GM18507 (cell line): ENCODE measurements at places on chromosomes 3 and 15.
A peak's percentile ranks its signal among the peaks of the same experiment; 100 is the strongest.

- DNase-seq: no peak
Measured at GRCh38 chr3:153688301-153689120, 432.7 kb upstream of the ARHGEF26 start.

- no peak for DNase-seq
Measured at GRCh38 chr3:183430325-183430957, 2.0 kb upstream of the MCF2L2 start.

- DNase-seq: no peak
Measured at GRCh38 chr3:119530456-119530855, 29.0 kb downstream of the CD80 start.

DNA sequence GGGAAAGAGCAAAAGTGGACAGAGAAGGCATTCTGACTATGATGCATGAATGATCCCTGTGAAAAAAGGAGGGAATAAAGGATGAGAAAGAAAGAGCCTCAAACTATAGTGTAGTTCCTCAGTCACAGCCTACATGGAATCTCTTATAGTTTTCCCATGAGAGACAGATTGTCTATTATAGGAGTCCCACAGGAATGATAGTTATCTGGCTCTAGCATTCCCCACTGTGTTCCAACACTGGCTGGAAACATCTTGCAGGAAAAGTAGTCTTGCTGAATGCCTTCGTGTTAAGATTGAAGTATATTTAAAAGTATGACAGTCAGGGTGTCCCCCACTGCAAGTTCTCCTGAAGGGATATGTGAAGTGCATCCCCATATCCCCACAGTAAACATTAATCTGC lies 641.5 kb upstream of the NECTIN3 start:
- no peak for DNase-seq

- DNase-seq: no peak
Measured at GRCh38 chr15:93837450-93837849, 393.9 kb upstream of the MCTP2 start.

DNA sequence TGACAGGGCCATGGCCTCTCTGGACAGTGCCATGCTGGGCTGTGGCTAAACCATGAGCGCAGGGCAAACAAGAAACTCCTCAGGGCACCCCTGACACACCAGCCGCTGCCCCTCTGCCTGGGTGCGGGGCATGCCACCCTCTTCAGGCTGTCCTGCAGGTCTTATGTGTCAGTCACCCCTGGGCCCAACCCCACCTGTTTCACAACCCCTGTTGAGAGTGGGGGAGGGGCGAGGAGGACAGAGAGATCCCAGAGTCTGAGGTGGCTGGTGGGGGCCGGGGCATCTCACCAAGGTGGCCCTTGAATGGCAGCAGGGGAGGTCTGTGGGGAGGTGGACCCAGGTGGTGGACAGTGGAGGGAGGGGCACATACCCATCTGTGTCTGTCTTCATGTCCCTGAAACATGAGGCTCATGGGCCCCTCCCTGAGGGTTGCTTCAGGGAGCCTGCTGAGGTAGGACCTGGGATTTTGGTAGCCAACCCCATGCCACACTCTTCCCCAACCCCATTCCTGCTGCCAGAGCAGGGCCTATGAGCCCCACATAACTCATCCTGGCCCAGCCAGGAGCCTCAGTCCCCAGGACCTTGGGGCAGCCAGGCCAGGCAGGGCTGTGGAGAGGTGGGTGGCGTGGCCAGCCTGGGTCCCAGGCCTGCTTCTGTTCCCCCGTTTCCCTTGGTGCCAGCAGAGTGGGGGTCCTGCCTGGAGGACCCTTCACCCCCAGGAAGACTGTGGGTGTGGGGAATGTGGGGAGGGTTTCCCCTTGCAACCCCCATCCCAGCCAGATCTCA lies 1.7 kb upstream of the STAB1 start:
- DNase-seq: no peak

DNA sequence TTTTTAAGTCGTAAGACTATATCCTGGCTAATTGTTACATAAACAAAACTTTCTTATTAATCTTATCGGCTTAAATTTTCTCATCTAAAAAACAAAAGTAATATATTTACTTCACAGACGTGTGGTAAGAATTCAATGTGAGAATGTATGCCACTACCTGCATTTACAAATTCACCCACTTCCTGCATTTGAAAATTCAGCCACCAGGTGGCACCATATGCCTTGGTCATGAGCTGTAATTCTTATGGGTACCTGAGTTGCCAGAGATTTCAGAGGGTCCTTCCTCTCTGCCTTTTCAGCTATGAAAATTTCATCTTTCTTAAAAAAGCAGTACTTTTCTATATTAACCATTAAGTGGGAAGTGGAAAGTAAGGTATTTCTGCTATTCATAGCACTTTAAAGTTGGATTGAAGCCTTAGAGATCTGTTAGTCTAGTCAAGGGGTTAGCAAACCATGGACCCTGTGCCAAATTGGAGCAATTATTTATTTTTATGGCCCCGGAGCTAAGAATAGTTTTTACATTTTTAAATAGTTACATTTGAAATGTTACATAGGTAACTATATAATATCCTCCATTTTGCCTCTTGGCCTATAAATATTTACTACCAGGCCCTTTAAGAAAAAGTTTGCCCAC lies 127.8 kb downstream of the HCN4 start:
- DNase-seq: peak; percentile 25

GRCh38 chr15:64950888-64951287 lies 38.8 kb downstream of the SPG21 start:
- DNase-seq: no peak

DNA sequence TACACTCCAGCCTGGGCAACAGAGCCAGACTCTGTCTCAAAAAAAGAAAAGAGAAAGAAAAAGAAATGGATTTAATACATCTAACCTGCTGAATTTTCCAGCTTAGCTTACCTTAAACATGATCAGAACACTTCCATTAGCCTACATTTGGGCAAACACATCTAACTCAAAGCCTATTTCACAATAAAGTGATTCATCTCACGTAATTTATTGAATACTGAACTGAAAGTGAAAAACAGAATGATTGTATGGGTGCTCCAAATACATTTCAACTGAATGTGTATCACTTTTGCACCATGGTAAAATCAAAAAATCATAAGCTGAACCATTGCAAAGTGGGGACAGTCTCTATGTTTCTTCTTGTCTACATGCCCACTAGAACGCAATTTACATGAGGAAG lies 9.0 kb downstream of the PIK3R4 start:
- DNase-seq: no peak

GRCh38 chr3:7700539-7700938 lies 801.1 kb upstream of the LMCD1 start:
- no peak for DNase-seq

DNA sequence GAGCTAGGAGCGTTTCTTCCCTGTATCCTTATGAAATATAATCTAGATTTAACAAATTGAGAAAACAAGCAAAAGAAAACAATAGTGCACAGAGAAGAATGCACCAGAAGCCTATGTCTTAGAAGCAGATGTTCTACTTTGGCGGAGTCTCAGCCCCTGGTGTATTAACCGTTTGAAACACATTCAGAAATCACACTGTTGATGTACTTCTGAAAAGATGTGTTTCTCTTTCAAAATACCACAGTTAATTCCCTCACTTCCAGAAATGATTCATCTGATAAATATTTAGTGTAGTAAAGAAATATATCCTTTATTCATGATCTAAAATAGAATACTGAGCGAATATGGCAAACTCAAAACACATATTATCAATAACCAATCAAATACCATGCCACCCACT lies 77.7 kb downstream of the CBLB start:
- DNase-seq: no peak

GRCh38 chr15:33395846-33396245 lies 85.1 kb downstream of the RYR3 start:
- DNase-seq: no peak

- DNase-seq: no peak
Measured at GRCh38 chr15:33468740-33469139, 158.0 kb downstream of the RYR3 start.

- DNase-seq: no peak
Measured at GRCh38 chr15:70272565-70273355, 175.0 kb upstream of the TLE3 start.

DNA sequence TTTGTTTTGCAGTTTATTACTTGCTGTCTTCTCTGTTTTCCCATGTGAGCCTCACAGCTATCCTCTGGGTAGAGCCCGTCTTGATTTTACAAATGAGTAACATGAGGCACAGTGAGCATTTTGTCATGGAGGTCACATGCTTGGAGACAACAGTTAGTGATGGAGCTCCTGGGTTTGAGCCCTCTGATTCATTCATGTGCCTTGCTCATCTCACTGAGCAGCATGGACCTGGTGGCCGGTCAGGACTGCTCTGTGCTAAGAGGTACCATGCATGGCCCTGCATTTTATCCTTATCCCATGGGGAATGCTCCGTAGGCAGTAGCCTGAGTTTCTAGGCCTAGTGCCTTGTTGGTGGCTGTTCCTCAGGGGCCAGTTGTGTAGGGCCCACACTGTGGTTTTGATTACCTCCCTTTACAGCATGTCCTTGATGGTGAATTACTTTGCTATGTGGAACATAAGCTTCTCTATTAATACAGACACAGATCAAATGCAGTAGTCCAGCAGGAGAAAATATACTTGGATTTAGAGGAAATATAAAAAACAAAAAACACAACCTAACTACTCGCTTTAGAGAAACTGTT lies 35.6 kb downstream of the MAP2K5 start:
- DNase-seq: no peak

DNA sequence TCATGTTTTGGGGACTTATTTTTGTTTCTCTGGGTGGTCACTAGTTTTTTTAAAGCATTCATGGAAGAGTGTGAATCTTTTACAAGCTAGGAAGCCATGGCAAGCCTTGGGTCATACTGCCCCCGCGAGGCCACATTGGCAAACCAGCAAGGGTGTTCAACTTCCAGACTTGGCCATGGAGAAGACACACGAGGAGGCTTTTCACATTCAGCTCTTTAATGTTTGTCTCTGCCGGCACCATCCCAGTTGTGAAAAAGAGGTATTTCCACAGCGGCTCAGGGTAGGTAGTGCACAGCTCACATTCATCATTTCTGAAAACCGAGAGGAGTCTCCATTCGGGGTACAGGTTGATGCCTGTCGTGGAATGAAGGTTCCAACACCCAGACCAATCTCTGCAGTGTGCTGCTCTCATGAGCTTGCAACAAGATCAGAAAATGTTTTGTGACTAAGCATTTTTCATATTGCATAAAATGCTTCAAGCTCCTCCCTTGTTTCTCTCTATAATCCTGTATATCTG lies 7.7 kb downstream of the CCR5 start:
- no peak for DNase-seq

DNA sequence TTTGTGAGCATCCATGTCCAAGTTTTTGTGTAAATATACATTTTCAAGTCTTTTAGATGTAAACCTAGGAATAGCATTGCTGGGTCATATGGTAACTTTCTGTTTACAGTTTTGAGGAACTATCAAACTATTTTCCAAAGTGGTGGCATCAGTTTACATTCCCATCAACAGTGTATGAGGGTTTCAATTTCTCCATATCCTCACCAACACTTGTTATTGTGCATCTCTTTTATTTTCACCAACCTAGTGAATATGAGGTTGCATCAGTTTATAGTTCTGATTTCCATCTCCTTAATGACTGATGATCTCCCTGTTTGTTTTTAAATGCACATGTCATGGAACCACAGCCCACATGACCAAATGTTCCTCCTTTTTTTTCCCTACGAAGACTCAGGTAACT lies 201.2 kb downstream of the FEZF2 start:
- no peak for DNase-seq

DNA sequence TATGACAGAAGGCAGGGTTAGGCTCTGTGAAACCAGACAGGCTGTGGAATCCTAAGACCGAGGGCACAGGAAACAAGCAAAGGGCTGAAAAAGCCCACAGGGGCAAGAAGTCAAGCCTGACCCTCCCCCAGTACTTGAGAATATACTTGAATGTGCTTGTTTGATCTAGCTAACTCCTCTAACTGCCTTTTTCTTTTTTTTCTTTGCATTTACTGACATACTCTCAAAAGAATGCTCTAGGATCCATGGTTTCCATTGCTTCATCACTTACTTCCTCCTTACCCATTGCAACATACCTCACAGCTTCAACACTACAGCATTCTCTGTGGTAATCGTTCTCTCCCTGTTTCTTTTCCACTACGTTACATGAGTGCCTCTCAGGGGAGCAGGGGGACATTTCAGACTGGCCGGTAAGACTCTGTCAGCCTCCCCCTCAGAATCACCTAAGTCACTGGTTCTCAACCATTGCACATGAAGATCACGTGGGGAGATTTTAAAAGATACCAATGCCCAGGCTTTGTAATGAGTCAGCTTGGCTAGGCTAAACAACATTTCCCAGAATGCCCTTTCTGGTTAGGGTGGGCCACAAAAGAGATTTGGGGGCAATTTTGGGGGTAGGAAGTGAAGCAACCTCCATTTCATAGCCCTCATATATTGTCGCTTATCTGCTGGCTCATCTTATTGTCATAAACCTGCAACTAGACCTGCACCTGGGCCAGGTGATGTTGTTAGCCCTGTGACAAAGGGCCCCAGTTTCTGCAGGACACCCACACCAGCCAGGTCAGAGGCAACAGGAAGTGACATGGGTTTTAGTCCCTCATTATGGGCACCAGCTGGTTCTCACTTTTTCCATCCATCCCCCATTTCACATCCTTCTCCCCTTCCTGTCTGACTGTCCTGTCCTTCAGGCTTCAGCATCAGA lies 24.6 kb upstream of the RSL24D1 start:
- DNase-seq: no peak

- no peak for DNase-seq
Measured at GRCh38 chr3:17850448-17850847, 108.0 kb upstream of the TBC1D5 start.

- DNase-seq: no peak
Measured at GRCh38 chr3:31687020-31687802, 154.5 kb downstream of the STT3B start.

- DNase-seq: no peak
Measured at GRCh38 chr15:67771189-67771800, 54.0 kb upstream of the SKOR1 start.

- no peak for DNase-seq
Measured at GRCh38 chr3:89419647-89420241, 312.3 kb downstream of the EPHA3 start.

- no peak for DNase-seq
Measured at GRCh38 chr3:23615068-23615467, 190.7 kb upstream of the UBE2E1 start.

- no peak for DNase-seq
Measured at GRCh38 chr3:69855436-69856162, 116.3 kb downstream of the MITF start.

- no peak for DNase-seq
Measured at GRCh38 chr3:98945666-98946065, 44.2 kb upstream of the DCBLD2 start.

- no peak for DNase-seq
Measured at GRCh38 chr15:82807920-82808633, 1.4 kb upstream of the WHAMM start.

GRCh38 chr3:177357352-177358090 lies 160.2 kb upstream of the TBL1XR1 start:
- DNase-seq: no peak

DNA sequence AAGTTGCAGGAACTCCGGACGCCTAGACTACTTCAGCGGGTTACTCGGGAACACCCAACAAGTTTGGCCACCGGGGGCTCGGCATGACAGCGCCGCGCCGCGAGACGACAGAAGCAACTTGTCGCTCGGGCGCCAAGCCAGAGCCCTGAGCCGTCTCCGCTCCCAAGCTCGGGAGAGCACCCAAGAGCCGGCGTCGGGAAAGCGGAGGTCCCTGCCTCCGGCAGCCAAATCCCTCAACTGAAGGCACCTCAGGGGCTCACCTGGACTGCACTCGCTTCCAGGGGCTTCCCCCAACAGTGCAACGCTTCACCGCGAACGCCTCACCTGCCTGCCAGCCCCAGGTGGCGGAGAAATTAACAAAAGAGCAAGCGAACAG lies 640 bp downstream of the MB21D2 start:
- no peak for DNase-seq

GRCh38 chr15:86235667-86236066 lies 156.0 kb downstream of the AGBL1 start:
- DNase-seq: no peak
